ENCODE measurements at places on chromosomes 6 and 20.

DNA sequence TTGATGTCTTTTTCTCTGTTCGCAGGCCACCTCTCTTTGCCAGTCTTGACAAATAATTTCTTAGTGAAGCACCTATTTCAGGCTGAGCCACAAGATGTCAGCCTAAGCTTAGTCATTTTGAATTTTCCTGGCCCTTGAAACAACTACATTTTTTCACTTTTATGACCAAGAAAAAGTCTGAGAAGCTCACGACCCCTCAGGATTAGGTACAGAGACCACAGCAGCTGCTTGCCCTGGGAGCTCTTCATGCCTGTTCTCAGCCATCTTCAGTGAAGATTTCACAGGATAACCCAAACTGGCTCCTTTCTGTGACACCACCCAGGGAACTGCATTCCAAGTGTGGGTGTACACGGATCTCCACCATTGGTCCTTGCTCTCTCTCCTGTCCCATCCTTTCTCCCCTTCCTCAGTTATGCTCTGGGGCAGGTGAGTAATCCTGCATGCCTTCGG lies 38.4 kb upstream of the SPTLC3 start:
- DNase-seq: no peak

- peak; percentile 67 for DNase-seq
Observed at GRCh38 chr6:31113861-31114540, 599 bp upstream of the PSORS1C1 start.

DNA sequence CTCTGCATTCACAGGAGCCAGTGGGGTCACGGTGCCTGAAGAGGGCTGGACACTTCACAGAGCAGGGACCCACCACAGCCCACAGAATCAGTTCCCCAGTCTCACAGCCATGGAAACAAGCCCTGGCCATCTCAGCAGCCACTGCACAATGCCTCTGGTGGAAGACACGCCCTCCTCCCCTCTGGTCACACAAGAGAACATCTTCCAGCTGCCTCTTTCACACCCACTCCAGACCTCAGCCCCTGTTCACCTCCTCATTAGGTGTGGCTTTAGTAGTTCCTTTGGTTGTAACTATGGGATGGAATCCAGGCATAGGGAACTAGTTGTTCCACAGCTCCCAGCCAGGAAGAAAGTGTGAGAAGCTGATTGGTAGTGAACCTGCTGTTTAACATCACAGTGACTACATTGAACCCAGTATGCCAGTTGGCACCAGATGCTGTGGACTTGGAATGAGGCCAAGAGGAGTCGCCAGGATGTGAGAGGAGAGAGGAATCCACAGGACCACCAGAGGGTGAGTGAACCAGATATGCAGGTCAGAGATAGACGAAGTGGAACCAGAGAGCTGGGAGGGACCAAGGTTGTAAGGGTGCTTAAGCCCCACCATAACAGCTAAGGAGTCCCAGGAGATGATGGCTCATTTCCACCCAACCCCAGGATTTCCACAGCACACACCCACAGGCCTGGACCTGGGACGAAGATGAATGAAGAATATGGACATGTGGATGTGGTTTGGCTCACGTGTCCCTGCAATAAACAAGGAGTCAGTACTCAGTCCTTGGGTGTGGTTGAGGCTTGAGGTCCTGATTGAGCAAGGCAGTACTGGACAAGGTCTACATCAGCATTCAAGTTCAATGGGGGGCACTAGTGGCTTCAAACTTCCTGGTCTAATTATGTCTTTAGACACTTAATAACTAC lies 8.8 kb upstream of the BTN3A3 start:
- no peak for DNase-seq

DNA sequence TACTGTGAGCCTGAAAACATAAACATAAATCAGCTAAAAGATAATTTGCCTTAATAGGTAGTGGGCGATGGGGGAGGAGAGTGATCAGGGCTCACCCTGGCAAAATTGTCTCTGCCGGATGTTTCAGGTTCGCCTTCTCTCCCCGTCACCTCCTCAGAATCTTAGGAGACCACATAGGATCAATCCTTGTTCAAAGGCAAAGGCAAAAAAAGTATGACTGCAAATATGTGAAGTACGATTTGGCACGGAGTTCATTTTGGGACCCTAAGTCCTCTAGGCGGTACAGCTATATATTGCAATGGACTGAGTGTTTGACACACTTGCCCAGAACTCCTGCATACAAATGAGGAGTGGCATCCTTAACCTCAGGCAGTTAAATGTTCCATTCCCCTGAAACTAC lies 649.2 kb upstream of the FLRT3 start:
- DNase-seq: no peak

GRCh38 chr6:8743170-8743745 lies 307.9 kb upstream of the SLC35B3 start:
- no peak for DNase-seq

DNA sequence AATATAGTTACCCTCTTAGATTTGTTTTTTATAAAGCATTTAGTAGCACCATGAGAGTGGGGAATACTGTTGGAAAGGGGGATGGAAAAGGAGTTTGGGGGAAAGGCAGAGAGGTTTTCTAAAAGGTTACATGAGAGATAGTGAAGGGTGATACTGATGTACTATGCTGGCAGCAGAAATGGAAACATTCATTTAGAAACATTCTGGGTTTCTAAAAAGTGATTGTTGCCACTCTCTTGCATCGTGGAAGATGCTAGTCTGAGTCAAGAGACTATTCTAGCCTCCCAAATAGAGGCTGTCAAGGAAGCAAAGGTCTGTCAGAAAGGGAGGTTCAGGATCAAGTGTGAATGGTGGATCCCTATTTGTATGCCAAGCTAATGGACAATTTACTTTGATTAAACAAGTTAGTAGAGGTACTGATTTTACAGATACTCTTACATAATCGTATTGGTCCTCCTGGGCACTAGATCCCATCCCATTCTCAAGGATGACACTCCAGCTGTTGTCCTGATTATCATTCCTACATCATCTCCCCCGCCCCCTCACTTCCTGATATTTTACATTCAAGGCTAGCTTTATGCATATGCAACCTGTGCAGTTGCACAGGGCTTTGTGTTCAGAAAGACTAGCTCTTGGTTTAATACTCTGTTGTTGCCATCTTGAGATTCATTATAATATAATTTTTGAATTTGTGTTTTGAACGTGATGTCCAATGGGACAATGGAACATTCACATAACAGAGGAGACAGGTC lies 15.4 kb upstream of the ABT1 start:
- no peak for DNase-seq

DNA sequence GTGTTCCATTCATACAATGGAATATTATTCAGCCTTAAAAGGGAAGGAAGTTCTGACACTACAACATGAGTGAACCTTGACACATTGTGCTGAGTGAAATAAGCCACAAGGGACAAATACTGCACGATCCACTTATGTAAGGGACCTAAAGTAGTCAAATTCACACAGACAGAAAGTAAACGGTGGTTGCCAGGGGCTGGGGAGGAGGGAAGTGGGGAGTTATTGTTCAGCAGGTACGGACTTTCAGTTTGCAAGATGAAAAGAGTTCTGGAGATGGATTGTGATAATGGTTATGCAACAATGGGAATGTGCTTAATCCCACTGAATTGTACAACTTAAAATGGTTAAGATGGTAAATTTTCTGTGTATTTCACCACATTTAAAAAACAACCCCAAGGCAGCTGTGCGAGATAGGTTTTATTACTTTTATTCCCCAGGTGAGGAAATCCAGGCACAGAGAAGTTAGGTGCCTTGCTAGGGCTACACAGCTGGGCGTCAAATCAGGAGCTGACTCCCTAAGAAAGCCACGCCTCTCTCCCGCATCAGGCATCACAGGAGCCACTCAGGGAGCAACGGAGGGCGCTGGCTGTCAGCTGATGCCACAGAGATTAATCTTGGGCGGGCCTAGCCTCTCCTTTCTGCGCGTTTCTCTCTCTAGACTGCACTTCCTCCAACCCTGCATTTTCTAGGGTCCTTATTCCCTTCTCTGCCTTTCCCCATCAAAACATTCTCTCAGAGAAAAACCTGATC lies 9.3 kb upstream of the TRAF3IP2 start:
- DNase-seq: no peak

DNA sequence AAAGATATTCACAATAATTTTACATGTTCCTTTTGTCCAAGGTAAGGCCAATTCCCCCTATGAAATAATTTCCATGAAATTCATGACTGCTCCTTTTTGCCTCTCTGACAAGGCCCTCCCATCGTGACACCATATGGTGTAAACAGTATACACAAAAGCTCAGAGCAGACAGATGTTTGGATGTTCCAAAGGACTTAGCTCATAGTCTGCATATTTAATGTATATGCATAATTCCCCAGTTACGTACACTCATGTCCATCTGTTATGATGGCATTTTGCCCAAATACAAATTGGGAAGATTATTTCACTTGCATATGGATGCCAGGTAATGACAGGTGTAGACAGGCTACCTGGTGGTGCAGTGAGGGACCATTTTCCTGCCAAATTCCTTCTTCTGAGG lies 376.5 kb downstream of the KHDRBS2 start:
- no peak for DNase-seq

GRCh38 chr6:100088009-100088408 lies 94.0 kb upstream of the MCHR2 start:
- no peak for DNase-seq

- DNase-seq: no peak
Observed at GRCh38 chr6:34425132-34425497, 754 bp downstream of the RPS10 start.

DNA sequence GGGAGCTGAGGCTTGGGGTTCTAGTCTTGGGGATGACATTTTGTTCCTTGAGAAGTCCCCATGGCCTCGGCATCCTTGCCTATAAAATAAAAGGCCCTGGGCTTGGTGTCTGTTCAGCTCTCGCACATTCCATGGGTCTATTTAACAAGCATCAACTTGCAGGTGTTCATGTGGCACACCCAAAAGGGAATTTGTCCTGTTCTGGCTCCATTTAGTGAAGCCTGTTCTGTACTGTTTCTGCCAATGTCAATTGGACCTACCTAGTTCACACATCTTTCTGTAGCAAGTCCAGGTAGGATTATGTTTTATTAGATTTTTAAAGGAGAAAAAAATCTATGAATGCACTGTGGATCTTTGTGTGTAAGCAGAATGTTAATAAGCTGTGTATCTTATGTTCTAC lies 262.0 kb downstream of the HIVEP2 start:
- DNase-seq: no peak

GRCh38 chr6:26556263-26557070 lies 18.3 kb downstream of the HMGN4 start:
- DNase-seq: peak; percentile 77

GRCh38 chr6:24344976-24345375 lies 12.9 kb downstream of the DCDC2 start:
- no peak for DNase-seq

- no peak for DNase-seq
Observed at GRCh38 chr6:10610289-10610688, 84.1 kb downstream of the C6orf52 start.

DNA sequence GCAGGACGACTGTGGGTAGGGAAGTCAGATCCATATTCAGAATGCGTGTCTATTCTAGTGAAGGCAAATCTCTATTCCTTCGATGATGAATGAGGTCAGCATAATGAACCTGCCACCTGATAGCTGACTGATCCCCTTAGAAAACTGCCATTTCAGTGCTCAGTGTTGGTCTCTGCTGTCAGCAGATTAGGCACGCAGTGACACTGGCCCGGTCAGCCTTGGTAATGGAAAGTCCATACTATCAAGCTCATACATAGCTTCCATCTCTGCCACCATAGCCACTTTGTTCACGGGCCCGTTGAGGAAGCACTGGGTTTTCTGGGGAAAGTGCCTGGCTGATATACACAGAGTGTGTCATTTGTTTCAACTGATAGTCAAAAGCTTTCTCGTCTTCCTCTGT lies 54.0 kb downstream of the C6orf52 start:
- DNase-seq: no peak

DNA sequence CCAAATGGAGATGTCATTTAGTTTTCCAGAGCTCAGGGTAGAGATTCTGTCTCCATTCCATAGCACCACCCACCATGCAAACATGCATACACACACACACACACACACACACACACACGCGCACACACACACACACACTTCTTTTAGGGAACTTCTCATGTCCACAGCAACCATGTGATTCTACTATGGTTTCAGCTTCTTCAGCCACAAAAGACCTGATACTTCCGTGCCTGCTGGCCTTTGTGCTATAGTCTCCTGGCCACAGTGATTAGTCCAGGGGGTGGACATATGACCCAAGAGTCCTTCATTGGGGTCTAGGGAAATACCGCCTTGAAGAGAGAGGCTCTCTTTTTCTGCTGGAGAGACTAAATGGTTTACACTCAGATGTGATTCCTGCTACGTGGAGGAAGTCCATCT lies 53.5 kb downstream of the CARMIL1 start:
- peak; percentile 48 for DNase-seq

DNA sequence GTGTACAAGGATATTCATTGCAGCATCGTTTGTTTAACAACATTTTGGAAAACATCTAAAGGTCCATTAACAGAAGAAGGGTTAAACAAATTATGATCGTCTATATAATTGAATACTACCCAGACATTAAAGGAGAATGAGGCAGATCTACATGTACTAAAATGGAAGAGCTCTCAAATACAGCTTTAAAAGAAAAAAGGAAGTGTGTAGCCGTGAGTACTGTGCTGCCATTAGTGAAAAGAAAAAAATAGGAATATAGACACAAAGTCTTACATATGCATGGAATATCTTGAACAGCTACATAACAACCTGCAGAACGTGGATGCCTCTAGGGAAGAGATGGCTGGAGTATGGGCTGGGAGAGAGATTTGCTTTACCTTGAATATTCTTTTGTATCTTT lies 37.9 kb downstream of the PRDM1 start:
- no peak for DNase-seq

- no peak for DNase-seq
Observed at GRCh38 chr20:3430376-3431069, 23.1 kb upstream of the DNAAF9 start.

DNA sequence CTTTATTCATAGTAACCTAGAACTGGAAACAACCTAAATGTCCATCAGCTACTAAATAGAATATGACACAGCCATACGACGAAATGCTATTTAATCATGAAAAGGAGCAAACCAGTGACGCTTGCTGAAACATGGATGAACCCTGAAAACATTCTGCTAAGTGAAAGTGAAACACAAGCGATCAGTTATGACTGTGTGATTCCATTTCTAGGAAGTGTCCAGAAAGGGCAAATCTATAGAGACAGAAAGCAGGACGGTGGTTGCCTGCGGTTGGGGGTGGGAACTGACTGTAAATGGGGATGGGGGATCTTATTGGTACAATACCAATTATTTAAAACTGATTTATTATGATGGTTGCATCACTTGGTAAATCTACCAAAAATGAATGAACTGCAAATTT lies 126.8 kb downstream of the IPCEF1 start:
- no peak for DNase-seq

DNA sequence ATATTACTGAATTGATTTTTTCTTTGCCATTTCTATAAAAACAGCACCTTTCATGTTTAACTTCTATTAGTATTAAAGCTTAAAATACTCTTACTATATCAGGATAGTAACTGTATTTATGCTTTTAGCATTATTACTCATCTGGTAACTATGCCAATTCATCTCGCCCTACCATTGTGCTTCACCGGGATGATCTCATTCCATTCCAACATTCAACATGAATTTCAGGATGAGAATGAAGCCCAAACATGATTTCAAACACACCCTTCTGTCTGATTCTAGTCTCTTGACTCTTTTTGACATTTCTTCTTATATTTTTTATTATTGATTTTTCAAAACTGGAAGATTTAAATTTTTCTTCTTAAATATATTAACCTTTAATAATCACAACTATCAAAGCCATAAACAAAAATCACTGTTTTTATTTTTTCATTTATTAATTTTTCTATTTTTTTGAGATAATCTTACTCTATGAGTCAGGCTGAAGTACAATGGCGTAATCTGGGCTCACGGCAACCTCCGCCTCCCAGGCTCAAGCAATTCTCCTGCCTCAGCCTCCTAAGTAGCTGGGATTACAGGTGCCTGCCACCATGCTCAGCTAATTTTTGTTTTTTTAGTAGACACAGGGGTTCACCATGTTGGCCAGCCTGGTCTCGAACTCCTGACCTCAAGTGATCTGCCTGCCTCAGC lies 46.7 kb downstream of the GJA1 start:
- no peak for DNase-seq

Data from left hindlimb (tissue), 1 donor.